ENCODE measurements at places on chromosomes 4 and X. TPM values are rescaled to one million over a fixed set of nuclear protein-coding genes. Genes with fewer than 3 reads are reported as not detected.

Gene PABPC1L2B
- total RNA-seq: not detected

GRCh38 chrX:133849676-133850075 lies 135.7 kb downstream of the GPC3 start:
- no peak for DNase-seq
- no peaks in the 10 kb centered on the region for H3K27me3 ChIP-seq
- no peak overlapping the region for H3K4me3 ChIP-seq
- H3K36me3 ChIP-seq: no peaks in the 10 kb centered on the region
- no peak overlapping the region for H3K27ac ChIP-seq
- H3K4me1 ChIP-seq: no peaks in the 10 kb centered on the region

DNA sequence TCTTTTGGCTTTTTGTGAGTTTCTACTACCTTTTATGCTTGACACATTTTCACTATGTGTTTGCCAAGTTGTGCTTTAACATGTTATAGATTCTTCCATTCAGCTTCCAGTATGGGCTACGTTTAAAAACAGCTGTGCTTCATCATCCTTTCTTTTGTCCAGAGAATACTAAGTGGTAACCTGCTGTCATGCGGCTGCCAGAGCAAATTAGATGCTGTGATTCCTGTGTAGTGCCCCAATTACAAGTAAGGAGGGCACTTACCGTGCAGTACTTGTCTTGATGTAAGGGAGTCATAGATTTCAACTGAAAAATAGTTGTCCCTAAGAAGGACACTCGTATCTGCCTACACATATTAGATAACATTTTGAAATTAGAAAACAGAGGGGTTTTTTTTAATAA lies 531.8 kb upstream of the GALNTL6 start:
- H3K27me3 ChIP-seq: no peaks in the 10 kb centered on the region
- no peaks in the 10 kb centered on the region for H3K36me3 ChIP-seq
- no peaks in the 10 kb centered on the region for H3K4me1 ChIP-seq

Gene UNC5C
- total RNA-seq: not detected

Gene POF1B
- 0.28 TPM for total RNA-seq

Gene SPACA5
- total RNA-seq: not detected

Gene NLGN4X
- total RNA-seq: 0.31 TPM

DNA sequence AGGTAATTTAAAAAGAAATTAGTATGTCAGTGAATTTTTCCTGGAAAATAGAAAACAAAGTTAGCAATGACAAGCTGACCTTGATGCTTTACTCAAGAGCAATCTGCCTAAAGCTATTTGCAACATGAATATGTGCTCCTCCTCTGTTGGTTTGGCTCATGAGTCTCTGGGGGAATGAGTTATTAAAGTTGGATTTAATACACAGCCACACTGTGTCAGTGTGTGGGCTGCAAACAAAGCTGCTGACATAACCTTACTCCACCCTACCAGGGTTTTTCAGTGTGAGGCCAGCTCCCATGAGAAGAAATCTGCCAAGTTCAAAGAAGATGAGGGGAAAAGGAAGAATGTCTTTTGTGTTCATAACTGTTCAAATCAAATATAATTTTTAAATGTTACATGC lies 280.5 kb downstream of the TLL1 start:
- H3K4me3 ChIP-seq: no peak overlapping the region
- no peaks in the 10 kb centered on the region for H3K4me1 ChIP-seq
- no peaks in the 10 kb centered on the region for H3K36me3 ChIP-seq
- no peaks in the 10 kb centered on the region for H3K27me3 ChIP-seq
- H3K27ac ChIP-seq: no peak overlapping the region
- no peak for DNase-seq

All from PC-9 (cell line).